Activated CD4-positive, alpha-beta T cell treated with anti-CD3 and anti-CD28 coated beads, Interleukin-2, amount 50 U/mL, for 16 hours (primary cell): ENCODE measurements at places on chromosomes 2 and 18.
A peak's percentile ranks its signal among the peaks of the same experiment; 100 is the strongest.

DNA sequence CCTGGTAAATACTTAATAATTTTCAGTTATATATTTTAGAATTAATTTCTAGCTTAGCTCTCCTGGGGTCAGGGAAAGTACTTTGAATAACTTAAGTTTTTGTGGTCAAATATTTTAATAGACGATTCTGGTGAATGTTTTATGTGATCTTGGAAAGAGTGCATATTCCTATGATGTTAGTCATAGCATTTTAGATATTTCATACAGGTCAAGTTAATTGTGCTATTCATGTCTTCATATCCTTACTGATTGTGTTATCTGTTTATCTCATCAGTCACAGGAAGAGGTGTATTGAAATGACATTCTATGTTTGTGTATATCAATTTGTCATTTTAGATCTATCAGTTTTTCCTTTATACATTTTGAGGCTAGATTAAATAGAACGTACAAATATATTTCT, 576.2 kb downstream of the CPS1 start:
- DNase-seq: no peak

- DNase-seq: no peak
Observed at GRCh38 chr2:219699440-219699821, 72.0 kb downstream of the SLC4A3 start.

- DNase-seq: no peak
Observed at GRCh38 chr18:46412916-46413315, 244.1 kb downstream of the LOXHD1 start.

- DNase-seq: peak; percentile 81
Observed at GRCh38 chr2:200703127-200703925, 108.4 kb upstream of the BZW1 start.

DNA sequence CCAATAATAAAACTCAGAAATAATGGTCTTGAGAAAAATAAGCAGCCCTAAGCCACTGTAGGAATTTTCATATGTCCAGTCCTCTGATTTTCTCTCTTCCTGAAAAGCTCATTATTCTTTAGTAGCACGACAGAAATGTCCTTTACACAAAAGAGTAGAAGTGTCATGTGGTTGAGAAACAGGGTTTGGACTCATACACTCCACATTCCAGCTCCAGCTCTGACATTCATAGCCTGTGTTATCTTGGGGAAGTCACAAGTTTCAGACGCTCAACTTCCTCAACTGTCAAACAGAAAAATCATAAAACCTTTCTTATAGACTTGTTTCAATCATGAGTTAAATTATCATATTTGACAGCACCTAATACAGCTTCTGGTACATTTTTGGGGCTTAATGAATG, 511.5 kb downstream of the TNS1 start:
- no peak for DNase-seq

- no peak for DNase-seq
Observed at GRCh38 chr2:43941966-43942365, 53.8 kb downstream of the LRPPRC start.

DNA sequence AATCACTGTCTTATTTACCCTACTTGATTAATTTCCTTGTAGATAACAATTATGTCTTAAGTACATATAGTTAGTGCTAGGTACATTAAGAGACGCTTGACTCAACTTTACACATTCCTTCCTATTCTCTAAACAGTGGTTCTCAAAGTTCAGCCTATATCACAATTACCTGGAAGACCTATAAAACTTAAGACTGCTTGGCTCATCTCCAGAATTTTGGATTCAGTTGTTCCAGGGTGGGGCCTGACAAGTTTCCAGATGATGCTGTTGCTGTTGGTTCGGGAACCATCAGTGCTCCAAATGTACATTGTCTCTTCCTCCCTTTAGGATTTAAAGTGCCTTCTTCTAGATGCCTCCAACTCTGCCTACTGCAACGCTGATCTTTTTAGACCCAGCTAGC, 4.0 kb downstream of the PPP3R1 start:
- DNase-seq: no peak

DNA sequence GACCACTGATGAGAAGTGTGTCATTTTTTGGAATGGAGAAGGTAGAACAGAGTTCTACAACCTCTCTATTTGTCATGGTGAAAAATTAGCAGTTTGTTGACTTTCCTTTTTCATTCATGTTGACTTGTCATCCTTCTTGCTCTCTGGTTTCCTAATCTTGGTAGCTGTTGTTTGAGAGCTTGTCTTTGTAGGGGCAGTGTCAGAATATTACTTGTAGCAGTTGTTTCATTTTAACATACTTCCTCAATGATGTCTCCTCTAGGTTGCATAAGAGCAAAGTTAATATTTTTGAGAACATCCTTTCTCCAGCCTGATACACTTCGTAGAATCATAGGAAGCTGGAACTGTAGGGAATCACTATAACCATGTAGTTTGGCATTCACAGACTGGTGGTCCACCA, 368.2 kb upstream of the FANCL start:
- DNase-seq: no peak

DNA sequence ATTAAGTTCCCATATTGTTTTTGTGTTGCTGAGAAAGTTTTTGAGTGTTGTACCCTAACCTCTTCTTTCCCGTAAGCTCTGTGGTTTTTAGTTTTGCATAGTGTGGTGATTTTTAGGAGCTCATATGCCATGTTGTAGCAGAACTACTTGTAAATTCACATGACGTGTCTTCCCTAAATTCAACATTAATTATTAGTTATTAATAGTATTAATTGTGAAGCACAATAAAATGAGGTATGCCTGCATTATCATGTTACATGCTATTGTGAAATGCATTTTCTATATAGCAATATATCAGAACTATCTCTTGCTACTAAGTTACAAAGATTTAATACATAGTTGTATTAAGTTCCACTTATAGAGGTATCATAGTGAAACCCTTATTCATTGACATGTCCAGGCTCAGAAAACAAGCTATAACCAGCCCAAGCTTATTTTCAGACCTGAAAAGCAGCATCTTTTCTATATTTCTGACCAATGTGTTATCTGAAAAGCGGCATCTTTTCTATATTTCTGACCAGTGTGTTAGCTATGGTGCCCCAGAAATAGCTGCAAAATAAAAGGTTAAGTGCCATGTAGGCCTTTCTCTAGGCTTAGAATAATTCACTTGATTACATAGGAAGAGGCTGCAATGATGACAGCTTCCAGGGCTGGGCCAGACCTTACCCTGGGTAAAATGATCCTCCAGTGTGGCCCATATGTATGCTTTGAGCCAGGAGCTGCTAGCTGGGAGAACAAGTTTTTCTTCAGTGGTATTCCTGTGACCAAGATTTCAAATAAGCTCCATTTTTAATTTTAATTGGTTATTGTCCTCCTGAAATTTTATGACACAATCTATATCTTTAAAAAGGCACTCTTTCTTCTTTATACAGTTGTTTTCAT, 21.6 kb downstream of the EPAS1 start:
- DNase-seq: no peak

DNA sequence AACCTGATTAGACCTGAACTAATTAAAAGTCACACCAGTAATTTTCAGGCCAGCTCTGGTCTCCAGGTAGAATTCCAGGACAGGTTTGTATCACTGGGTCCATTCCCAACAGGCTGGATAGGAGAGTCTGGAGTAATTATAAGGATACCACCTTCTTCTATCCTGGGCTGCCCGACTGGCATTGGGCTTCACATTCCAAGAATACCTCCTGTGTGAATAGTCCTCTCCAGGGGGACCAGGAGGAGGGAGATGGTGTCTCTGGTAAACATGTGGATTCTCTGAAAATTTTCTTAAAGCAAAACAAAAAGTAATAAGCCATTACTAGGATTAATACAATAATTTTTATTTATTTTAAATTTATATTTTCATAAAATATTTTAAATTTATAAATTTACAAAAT, 17.3 kb downstream of the DUSP11 start:
- no peak for DNase-seq

GRCh38 chr2:26344581-26345282, 1.2 kb upstream of the SELENOI start:
- DNase-seq: no peak

GRCh38 chr18:1092228-1092627, 187.6 kb downstream of the ADCYAP1 start:
- DNase-seq: no peak

- DNase-seq: no peak
Observed at GRCh38 chr18:33583901-33584300, 5.9 kb downstream of the ASXL3 start.

DNA sequence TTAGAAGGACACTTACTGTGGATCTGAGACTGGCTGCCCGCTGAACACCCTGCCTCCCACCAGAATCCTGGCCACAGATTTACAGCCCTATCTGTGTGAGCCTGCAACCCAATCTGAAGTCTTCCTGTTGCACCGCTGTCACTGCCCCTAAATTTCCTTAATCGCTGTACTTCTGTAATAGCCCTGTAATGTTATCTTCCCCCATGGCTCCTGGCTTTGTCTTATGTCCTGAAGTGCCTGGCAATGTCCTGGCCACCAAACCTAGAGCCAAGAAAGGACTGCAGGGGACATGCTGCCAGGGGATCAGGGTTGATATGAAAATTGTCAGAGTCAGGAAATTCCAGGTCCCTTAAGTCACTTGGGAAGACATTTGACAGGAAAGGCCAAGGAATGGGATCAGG, 52.7 kb downstream of the FHOD3 start:
- no peak for DNase-seq

- no peak for DNase-seq
Observed at GRCh38 chr2:111919365-111919764, 21.0 kb downstream of the MERTK start.

DNA sequence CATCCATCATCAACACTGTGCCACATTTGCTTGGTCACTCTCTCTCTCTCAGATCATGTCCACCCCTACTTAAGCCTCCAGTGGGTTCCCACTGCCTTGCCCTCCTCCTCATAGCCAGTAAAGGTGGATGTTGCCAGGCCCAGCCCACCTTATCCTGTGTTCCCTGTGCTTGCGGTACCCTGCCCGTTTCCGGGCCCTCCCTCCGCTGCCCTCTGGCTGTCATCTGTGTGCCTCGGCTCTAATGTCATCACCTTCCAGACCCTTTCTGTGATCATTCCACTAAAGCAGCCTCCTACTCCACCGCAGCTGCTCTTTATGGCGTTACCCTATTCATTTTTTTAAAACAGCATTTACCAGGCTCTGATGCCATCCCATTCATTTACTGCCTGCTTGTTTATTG, 305.7 kb upstream of the SKOR2 start:
- DNase-seq: no peak

GRCh38 chr18:49381267-49381845, 79.1 kb downstream of the DYM start:
- DNase-seq: no peak

GRCh38 chr2:236583621-236584203, 14.1 kb downstream of the ACKR3 start:
- no peak for DNase-seq
